NCI-H226 (cell line): ENCODE measurements at places on chromosomes 2 and 18.
A peak's percentile ranks its signal among the peaks of the same experiment; 100 is the strongest.

- DNase-seq: no peak
Measured at GRCh38 chr2:62462211-62462610, 43.8 kb downstream of the TMEM17 start.

GRCh38 chr2:204415406-204416181, 129.7 kb upstream of the PARD3B start:
- DNase-seq: no peak

DNA sequence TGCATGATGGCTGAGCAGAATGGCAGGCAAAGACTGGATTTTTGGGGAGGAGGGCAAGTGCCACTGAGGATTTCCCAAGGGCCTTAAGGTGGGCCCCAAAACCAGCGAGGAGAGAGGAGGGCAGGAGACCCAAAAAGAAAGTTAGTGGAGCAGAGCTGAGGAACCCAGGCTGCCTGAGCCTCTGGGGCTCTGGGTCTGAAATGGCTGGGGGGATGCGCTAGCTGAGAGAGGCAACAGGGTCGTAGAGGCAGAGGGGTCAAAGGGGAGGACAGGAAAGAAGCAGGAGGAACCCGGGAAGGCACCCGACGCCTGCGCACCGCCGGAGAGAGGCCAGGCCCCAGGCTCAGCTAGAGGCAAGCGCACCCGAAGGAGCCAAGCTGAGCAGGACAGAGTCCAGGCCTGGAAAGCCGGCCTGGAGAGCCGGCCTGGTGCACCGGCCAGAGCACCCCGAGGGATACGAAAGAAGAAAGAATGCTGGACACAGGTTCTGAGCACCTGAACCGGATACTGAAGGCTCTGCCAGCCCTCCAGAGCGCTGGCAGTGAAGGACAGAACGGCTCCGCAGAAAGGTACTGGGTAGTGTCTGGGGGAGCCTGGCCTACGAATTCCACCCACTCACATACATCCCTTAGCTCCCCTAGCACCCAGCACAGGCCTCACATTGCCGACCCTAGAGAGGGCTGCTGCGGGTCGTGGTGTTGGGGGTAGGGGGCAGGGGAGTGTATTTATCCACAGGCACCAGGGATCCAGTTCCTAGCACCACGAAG, 39.5 kb upstream of the ATP6V1B1 start:
- DNase-seq: no peak

- no peak for DNase-seq
Measured at GRCh38 chr2:44949329-44950151, 8.0 kb downstream of the SIX3 start.

GRCh38 chr2:70011335-70011734, 49.9 kb upstream of the ASPRV1 start:
- DNase-seq: no peak

- no peak for DNase-seq
Measured at GRCh38 chr2:48589170-48589767, 28.4 kb upstream of the GTF2A1L start.

- no peak for DNase-seq
Measured at GRCh38 chr2:127506510-127506909, 19.8 kb downstream of the IWS1 start.

DNA sequence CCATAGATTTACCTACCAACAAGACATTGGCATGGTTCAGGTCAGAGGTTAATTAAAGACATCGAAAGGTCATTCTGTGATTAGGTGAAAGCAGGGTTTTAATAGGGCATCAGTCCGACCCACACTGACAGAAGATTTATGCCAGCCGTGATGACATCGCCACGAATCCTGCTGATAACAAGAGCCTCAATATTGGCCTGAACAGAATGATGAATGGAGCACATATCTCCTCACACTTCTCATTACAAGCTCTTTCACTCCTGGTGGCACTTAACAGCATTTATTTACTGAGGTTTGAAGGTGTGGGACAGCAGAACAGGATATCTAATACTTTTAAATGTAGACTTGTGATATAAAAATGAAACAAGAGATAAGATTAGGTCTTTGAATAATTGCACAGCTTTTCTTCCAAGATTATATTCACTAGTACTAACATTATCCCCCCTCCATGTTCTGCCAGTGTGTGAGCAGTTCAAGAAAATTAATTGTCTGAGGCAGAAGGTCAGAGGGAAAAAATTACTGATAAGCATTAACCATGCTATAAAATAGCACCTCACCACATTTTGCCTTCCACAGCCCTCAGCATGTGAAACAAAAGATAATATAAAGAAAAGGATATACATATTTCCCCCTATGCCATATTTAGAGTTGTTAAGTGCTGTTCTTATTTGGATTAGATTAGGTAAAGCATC, 23.1 kb upstream of the INSIG2 start:
- peak; percentile 70 for DNase-seq

DNA sequence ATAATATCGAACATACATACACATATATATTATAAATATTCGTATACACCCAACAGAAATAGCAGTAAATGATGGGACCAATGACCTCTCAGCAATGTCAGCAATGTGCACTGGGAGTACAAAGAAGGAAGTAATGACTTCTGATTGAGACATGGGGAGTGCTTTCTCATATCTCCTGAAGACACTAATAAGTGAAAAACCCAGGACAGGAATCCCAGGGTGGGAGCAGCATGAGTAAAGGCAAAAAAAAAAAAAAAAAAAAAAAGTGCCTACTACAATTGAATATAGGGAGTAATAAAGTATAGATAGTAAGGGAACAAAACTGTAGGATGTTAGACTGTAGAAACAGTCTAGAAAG, 491.3 kb downstream of the IRS1 start:
- DNase-seq: no peak

DNA sequence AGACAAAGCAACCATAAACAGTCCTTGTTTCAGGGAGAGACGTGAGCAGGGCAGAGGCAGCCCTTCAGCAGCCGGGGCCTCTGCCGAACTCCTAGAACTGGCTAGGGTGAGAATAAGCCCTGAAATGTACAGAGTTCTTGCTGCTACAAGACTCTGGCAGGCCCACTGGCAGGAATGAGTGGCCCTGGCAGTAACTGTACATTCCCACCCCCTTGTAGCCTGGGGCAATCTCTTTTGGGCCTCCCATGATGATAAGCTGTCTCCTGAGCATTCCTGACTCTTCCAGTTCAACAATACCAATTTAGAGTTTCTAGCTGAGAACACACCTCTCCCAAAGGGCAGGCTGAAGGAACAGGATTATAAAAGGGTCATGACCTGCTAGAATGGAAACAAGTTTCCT, 54.3 kb downstream of the HAUS1 start:
- peak; percentile 77 for DNase-seq
